Stomach (tissue), 19 donors: ENCODE measurements at places on chromosomes 11 and 22. TPM values are rescaled to one million over a fixed set of nuclear protein-coding genes. Genes with fewer than 3 reads are reported as not detected.

DNA sequence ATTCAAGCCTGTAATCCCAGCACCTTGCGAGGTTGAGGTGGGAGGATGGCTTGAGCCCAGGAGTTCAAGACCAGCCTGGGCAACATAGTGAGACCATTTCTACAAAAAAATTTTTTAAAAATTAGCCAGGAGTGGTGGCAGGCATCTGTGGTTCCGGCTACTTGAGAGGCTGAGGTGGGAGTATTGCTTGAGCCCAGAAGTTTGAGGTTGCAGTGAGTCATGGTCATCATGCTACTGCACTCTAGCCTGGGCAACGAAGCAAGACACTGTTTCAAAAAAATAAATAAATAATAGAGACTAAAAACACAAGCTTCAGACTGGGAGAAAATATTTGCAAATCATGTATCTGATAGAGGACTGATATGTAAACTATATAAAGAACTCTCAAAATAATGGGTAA, 33.2 kb downstream of the BTBD10 start:
- no peak for DNase-seq

GRCh38 chr11:60078745-60079144, 9.7 kb upstream of the MS4A2 start:
- no peak for DNase-seq

- DNase-seq = no peak
Measured at GRCh38 chr11:118267486-118267885, 3.4 kb upstream of the MPZL2 start.

DNA sequence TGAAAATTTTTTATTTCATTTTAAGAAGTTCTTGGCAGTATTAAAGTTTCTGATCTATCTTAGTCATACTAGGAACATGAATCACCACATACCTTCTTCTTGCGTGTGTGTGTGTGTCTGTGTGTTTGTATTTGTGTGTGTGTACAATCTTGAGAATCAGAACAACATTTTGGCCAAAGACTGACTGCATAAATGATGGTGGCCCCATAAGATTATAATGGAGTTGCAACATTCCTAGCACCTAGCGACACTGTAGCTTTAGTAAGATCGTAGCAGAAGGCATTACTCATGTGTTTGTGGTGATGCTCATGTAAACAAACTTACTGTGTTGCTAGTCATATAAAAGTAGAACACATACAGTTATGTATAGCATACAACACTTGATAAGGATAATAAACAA, 205.4 kb downstream of the FAM76B start:
- no peak for DNase-seq

The IL17REL gene
- not detected for total RNA-seq

The ANGPTL5 gene
- not detected for total RNA-seq

DNA sequence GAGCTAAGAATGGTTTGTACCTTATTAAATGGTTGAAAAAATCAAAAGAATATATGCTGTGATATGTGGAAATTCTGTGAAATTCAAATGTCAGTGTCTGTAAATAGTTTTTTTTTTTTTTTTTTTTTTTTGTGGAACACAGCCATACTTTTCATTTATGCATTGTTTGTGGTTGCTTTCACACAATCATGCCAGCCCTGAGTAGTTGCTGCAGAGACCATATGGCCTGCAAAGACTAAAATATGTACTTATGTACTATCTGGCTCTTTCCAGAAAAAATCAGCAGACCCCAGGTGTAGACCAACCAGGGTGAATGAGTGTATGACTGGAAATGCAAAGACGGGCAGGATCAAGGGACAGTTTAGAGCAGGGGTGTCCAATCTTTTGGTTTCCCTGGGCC, 98.3 kb downstream of the PTPRJ start:
- DNase-seq = no peak

- no peak for DNase-seq
Measured at GRCh38 chr22:43783777-43784176, 28.3 kb downstream of the EFCAB6 start.

The SAA4 gene
- not detected for total RNA-seq

GRCh38 chr11:32385998-32386397, 49.3 kb downstream of the WT1 start:
- DNase-seq = no peak

- DNase-seq = no peak
Measured at GRCh38 chr11:17972987-17973386, 39.9 kb downstream of the SERGEF start.

GRCh38 chr11:81804858-81805257, 928.8 kb downstream of the FAM181B start:
- DNase-seq = no peak

GRCh38 chr11:118048472-118049370, 28.2 kb upstream of the TMPRSS4 start:
- no peak for DNase-seq

GRCh38 chr11:70118642-70119041, 40.5 kb downstream of the ANO1 start:
- DNase-seq = no peak

DNA sequence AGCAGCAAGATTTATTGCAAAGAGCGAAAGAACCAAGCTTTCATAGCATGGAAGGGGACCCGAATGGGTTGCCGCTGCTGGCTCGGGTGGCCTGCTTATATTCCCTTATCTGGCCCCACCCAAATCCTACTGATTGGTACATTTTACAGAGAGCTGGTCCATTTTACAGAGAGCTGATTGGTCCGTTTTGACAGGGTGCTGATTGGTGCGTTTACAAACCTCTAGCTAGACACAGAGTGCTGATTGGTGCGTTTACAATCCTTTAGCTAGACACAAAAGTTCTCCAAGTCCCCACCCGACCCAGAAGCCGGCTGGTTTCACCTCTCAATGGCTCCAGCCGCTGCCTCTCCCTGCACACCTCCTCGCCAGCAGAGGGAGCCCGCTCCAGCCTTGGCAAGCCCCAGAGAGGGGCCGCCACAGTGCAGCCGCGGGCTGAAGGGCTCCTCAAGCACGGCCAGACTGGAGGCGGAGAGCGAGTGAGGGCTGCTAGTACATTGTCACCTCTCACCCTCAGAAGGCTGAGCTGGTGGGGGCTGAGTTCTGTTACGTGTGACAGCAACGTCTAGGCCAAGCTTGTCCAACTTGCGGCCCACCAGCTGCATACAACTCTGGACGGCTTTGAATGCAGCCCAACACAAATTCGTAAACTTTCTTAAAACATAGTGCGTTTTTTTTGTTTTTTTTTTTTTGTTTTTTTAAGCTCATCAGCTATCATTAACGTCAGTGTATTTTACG, 8.7 kb downstream of the PTH start:
- peak; percentile 52 for DNase-seq

The SC5D gene
- 10.7 TPM for total RNA-seq

GRCh38 chr22:41364955-41365354, 16.8 kb upstream of the TEF start:
- DNase-seq = peak; percentile 71

DNA sequence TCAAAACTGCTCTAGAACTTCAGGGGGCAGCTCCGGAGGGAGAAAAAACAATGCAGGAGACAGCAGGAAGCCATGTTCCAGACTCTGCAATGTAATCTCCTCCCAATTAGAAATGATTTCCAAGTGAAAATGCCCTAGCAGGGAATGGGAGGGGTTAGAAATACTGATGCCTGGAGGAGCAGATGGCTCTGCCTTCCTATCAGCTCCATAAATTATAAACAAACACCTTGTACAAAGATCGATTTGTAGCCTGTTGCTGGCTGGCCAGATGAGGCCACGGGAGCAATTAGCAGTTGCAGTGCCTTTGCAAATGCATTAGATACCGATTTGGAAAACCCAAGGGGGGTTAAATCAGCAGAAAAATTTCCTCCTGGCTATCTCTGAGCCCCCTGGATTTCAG, 46.6 kb upstream of the CHRM4 start:
- DNase-seq = no peak

GRCh38 chr11:125968354-125968753, 22.5 kb downstream of the VSIG10L2 start:
- DNase-seq = no peak

The OR52E4 gene
- not detected for total RNA-seq

The NADSYN1 gene
- 49.0 TPM for total RNA-seq
